Activated naive CD8-positive, alpha-beta T cell treated with anti-CD3 and anti-CD28 coated beads, Interleukin-2, amount 50 U/mL, for 24 hours (primary cell): ENCODE measurements at places on chromosomes 7 and 10.

GRCh38 chr7:40676221-40676620, 541.4 kb downstream of the SUGCT start:
- no peak for DNase-seq

- DNase-seq = no peak
Observed at GRCh38 chr10:86348321-86349210, 18.0 kb downstream of the GRID1 start.

DNA sequence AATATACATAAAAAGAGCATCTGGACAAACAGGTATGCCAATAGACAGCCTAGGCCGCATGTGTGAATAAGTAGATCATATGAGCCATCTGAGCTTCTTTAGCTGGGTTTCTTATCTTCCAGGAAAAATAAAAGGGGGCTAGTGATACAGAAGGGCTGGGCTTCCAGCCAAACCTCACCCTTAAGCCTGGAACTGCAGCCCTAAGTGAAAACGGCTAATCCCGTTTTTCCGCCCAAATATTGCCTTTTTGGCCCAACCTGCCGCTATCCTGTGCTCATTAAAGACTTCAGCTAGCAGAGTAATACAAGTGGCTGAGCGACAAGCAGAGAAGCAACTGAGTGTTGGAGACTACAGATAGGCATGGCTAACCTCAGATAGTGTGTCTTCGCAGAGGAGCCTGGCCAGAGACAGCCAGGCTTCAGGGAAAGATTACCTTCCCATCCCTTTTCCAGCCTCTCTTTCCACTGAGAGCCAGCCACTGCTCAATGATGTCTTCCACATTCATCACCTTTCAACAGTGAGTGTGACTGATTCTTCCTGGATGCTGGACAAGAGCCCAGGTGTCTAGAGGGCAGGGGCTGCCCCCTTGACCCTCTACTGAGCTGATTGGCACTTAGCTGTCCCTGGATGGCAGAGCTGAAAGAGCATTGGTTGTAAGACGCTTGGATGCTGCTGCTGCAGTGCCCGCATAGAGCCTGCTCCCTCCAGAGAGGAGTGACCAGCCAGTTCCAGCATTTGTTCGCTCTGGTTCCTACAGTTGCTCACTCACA, 108.9 kb downstream of the ITGB8 start:
- DNase-seq = no peak

DNA sequence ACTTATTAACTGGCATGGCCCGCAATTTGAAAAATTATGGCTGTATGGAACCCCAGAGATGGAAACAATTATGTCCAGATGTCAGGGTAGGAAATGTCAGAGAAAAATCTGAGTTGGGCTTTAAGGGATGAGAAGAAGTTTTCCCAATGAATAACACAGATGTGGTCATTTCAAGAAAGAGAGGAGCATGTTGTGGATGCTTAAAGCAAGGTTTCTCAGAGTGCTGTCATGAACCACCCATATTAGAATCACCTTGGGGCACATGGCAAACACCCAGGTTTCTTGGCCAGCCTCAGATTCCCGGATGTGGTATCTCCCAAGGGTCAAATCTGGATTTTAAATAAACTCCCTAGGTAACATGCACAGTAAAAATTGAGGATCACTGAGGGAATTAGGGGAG, 43.6 kb downstream of the LAMB4 start:
- no peak for DNase-seq

- no peak for DNase-seq
Observed at GRCh38 chr10:128304271-128304670, 178.0 kb upstream of the MKI67 start.
